ENCODE measurements at places on chromosomes 2 and 18.
A peak's percentile ranks its signal among the peaks of the same experiment; 100 is the strongest.

- DNase-seq, result no peak
Observed at GRCh38 chr2:54394392-54394791, 61.7 kb upstream of the SPTBN1 start.

DNA sequence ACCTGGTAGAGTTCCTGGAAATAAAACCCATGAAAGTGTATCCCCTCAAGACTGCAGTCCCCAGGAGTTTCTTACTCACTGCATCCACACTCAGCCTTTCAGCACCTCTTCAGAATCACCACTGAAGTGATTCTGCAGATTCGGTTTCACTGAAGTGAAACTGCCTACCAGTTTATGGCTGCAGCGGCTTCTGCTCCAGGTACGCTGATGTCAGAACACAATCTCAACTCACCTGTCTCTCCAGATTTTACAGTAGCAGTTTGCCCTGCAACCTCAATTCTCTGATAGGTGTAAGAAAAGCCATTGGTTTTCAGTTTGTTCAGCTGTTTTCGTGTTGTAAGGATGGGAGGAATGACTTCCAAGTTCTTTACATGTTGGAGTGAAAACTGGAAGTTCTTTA lies 124.8 kb downstream of the TSN start:
- DNase-seq, result no peak

DNA sequence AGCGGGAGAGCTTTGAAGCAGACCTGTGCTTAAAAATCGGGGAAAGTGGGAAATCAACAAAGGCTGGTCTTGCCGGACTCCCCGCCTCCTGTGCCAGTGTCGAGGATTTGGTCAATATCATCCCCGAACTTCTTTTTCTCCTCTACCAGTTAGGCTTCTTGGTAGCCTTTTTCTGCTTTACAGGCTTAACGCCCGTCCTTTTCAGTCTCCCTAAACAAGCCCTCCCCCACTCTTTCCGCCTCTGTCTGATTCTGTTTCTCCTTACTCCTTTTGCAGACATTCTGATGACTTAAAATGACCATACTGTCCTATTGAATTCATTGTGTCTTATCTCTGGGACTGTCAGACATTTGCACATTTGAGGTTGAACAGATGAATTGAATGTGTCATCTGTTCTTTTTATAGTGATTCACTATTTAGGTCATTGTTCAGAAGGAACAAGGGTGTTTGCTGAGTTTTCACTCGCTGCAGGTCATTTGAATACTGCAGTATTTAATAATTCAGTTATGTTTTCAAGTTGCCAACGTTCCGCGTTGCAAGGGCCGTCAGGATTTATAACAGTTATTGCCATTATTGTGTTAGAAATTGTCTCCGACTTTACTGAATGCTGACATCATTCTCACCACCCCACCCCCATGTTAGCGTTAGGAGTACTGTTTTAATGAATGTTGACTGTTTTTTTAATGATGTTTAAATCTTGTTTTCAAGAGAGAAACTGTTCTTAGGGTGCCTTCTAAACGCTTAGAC lies 1.1 kb downstream of the ITGAV start:
- peak; percentile 38 for DNase-seq

GRCh38 chr2:65061146-65061909 lies 5.1 kb downstream of the CEP68 start:
- DNase-seq, result no peak

- DNase-seq, result no peak
Observed at GRCh38 chr2:42495234-42495581, 1.4 kb upstream of the KCNG3 start.

- no peak for DNase-seq
Observed at GRCh38 chr2:198371921-198372543, 567.6 kb downstream of the PLCL1 start.

- no peak for DNase-seq
Observed at GRCh38 chr18:76359909-76360308, 135.1 kb downstream of the ZNF516 start.

- peak; percentile 86 for DNase-seq
Observed at GRCh38 chr2:26911911-26912861, 58.3 kb upstream of the MAPRE3 start.

GRCh38 chr18:3645384-3646156 lies 195.6 kb downstream of the TGIF1 start:
- no peak for DNase-seq

DNA sequence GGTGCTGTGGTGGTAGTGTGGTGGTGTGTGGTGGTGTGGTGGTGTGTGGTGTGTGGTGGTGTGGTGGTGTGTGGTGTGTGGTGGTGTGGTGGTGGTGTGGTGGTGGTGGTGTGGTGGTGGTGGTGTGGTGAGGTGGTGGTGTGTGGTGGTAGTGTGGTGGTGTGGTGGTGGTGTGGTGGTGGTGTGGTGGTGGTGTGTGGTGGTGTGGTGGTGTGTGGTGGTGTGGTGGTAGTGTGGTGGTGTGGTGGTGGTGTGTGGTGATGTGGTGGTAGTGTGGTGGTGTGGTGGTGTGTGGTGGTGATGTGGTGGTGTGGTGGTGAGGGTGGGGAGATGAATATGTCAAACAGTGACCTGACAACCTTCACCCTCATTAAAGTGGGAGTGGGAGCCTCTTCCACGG lies 55.6 kb upstream of the DLGAP1 start:
- DNase-seq, result no peak

DNA sequence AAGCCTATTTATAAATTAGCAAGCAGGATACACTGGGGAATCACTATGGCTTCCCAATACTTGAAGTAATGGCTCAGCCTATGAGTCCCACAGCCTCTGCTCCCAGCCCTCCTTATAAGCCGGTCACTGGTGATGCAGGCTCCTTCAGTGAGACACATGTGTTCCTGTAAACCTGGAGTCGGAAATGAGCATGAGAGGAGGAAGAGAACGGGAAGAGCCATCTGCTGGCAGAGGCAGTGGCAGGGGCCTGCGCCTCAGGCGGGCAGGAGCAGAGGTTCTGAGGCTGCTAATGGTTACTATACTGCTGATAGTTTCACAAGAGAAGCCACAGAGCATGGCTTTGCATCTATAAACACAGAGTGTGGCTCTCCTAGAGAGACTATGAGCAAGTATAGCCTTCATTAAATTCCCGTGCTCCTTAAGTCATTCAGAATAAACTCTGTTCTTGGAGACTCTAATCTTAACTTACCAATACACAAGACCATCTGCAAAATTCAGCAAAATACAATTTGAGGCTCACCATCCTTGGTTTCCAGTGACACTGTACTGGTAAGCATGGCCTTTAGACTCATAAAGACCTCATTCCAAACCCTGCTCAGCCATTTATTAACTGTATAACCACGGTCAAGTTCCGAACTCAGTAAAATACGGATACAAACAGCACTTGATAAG lies 63.3 kb downstream of the FBXO15 start:
- DNase-seq, result no peak

DNA sequence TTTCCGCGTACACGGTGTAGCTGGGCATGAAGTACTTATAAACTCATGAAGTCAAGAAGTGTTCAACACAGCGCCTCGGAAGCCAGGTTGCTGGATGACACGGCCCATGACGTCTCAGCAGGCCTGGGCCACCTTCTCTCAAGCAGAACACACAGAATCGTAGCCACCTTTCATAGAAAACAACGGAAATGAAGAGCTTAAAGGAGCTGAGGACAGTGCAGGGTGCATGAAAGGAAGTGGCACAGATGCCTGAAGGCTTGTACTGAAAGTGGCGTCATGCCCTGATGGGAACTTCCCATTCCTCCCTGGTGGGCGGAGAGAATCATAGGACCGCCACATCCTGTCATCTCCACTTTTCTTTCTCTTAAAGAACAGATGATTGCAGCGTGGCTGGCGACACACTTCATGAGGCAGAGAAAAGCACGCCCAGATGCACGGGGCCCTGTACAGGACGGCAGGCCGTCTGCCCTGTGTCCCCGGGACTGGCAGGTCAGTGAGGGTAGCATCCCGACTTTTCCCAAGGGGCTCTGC lies 31.1 kb downstream of the HDAC4 start:
- DNase-seq, result no peak

- no peak for DNase-seq
Observed at GRCh38 chr2:152553518-152553917, 163.7 kb downstream of the PRPF40A start.

DNA sequence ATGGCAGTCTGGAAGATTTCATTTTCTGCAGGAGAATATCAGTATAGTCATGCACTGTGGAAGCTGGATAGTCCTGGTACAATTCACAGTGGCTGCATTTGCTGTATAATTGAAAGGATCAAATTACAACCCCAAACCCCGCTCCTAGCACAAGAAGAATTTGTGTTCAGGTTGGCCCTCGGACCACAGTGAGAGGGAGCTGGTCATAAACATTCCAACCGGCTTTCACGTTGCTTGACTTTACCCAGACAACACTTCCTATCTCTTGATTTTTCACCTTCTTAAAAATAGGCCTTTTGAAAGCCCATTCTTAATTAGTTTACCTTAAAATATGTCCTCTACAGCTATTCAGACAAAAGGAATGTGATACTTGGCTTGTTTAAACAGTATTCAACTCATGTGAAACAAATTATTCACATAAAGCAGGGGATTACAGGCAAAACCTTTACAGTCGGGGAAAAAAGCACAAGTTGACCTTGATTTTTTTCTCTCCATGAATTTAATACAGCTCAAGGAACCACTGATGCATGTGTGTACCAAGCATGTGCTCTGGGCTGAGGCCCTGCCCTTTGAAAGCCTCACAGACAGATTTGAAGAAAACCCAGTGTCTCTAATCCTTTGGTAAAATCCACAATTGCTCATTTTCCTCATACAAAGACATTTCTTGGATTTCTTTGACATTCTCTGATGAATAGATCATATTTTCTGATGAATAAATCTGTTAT lies 143.0 kb upstream of the SOX11 start:
- DNase-seq, result no peak

GRCh38 chr2:98234776-98235175 lies 111.5 kb upstream of the CNGA3 start:
- DNase-seq, result no peak

- DNase-seq, result no peak
Observed at GRCh38 chr2:239095460-239096081, 247.7 kb downstream of the TWIST2 start.

GRCh38 chr2:74419345-74419744 lies 2.1 kb downstream of the C2orf81 start:
- DNase-seq, result no peak

DNA sequence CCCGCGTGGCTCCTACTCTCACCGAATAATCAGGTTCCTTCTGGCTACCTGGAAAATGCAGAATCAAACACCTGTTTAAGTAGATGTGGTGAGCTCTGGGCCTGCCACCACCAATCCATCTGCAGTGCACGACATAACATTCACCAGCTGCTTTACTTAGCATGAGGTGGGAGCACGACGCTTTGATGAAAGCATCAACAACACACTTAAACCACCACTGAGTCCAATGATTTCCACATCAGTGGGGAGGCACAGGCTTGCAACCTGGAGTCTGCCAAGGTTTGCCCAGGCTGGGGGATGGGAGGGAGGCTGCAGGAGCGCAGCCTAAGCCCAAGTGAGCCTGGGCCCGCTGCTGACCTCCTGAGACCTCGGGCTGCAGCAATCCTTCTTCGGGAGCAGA lies 415.5 kb downstream of the MEIS1 start:
- no peak for DNase-seq

GRCh38 chr18:50982086-50982801 lies 14.4 kb downstream of the ELAC1 start:
- DNase-seq, result no peak

DNA sequence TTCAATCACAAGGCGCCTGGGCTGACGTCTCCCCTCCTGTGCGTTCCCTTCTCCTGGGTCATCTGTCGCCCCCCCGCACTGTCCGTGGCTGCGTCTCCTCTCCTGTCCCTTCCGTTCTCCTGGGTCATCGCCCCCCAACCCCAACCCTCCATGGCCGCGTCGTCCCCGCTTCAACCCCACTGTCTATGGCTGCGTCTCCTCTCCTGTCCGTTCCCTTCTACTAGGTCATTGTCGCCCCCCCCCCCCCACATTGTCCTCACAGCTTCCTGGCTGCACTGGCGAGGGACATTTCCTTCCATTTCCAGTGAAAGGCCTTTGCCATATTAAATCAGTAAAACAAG lies 118.9 kb downstream of the TMEM18 start:
- DNase-seq, result no peak

DNA sequence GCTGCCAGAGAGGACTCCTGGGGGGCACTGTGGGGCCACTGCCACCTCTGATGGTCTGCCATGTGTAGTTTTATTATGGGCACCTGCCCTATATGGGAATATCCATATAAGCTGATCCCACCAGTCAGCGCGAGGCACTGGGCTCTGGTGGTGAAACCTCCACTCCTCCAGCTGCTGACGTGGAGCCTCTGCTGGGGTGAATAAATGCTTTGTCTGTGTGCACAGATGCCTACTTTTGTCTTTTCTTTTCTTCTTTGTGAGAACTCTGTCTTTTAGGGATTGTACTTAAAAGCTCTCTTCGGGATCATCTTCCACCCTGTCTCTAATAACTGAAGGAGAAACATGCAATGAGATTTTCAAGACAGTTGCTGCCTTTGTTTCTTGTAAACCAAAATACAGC lies 68.9 kb upstream of the NCK2 start:
- DNase-seq, result no peak

- no peak for DNase-seq
Observed at GRCh38 chr18:28855524-28855923, 678.6 kb upstream of the CDH2 start.

DNA sequence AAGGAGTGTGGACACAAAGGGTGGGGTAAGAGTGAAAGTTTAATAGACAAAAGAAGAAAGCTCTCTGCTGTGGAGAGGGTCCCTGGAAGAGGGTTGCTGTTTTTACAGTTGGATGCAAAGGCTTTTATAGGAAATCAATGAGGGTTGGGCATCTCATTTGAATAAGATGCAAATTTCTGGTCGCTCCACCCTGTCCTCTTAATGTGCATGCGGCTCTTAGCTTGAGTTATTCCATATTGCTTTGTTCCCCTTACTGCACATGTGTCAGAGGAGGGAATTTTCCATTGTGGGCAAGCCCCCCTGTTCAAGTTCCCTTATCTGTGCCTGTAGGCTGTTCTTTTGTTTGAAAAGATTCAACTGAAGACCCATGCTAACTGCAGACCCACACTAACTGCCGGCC lies 326.5 kb downstream of the BCL11A start:
- DNase-seq, result no peak

GRCh38 chr2:202642567-202642966 lies 7.8 kb downstream of the FAM117B start:
- no peak for DNase-seq

DNA sequence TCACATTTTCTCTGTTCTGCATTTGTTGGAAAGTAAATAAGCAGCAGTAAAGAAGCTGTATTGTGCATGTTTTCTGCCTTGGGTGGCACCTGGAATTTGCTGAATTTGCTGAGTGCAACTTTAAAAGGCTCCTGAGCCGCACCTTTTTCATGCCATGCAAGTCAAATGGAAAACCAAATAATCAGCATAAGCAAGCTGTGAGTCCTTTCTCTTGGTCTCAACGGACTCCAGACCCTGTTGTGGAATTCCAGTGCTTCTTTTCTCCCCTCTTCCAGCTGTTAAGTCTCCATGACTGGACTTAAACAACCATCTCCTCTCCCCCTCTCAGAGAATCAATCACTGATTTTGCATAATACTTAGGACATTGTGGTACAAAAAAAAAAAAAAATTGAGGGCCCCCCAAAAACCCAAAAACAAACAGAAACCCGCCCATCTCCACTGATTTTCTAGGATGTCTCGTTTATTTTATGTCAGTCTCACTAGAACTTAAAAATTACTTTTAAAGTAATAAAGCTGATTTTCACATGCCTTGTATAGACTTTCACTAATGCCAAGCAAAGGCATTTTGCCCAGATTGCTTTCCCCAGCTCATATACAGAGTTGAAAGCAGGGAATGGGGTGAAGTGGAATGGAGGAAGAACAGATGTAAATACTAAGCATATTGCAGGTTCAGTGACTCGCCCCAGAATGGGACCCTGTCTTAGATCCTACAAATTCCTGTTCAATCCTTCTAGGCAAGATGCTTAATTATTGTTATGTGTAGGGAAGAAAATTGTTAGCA lies 5.1 kb upstream of the CETN1 start:
- DNase-seq, result no peak

Measured in NCI-H1105 treated with DMSO at 0.1 percent for 48 hours (cell line).